Astrocyte of the spinal cord (primary cell): ENCODE measurements at places on chromosomes 2 and 18.
A peak's percentile ranks its signal among the peaks of the same experiment; 100 is the strongest.

DNA sequence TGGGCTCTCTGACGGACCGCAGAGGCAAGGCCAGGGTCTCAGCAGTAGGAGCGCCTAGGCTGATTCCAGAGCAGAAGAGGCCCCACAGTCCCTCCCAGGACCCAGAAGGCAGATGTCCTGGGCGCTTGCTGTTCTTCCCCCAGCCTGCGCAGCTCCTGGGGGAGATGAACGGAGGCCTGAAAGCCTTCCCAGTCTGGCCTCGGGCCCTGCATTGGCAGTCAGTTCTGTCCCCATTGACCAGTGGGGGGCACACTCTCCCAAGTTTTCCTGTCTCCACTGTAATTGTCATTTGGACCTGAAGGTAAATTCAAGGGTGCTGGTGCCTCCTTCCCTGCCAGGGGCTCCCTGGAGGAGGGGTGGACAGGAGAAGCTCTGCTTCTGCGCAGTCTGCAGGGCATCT is 345.7 kb downstream of the CYP26B1 start:
- DNase-seq = peak; percentile 19

DNA sequence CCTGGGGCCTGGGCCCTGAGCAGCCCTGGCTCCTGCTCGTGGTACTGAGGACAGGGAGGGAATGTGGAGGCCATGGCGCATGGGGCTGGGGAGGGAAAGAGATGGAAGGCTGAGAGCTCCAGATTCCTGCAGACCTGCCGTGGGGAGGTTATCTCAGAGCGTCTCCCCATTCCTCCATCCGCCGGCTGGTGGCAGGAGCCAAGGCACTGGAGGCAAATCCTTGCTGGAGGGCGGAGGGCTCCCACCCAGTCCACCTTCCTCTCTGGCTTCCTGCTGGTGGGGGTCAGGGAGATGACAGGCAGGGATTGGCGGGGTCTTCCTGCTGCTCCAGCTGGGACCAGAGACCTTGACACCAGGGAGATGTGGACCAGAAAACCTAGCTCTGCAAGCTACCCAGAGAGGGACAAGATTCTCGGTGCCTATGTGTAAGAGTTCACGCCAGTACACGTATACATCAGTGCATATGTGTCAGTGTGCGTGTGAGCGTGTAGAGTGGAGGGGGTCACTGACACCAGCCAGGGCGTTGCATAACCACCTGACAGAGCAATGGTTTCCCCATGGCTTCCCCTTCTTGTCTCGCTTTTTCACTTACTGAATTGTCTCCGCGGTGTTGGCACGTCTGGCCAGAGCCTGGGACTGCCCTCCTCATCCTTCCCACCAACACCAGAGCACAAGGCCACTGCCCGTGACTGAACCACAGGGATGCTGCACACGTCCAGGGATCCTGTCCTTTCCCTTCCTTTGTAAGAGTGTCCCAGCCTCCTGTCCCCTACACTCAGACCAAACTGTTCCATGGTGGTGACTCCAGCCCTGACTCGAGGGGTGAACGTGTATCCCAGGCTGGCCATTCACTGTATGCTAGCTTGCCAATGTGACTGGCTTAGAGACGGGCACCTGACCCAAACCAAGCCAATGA is 15.8 kb upstream of the SEMA4C start:
- DNase-seq = no peak

- no peak for DNase-seq
Observed at GRCh38 chr2:161388146-161388779, 27.8 kb upstream of the TBR1 start.

DNA sequence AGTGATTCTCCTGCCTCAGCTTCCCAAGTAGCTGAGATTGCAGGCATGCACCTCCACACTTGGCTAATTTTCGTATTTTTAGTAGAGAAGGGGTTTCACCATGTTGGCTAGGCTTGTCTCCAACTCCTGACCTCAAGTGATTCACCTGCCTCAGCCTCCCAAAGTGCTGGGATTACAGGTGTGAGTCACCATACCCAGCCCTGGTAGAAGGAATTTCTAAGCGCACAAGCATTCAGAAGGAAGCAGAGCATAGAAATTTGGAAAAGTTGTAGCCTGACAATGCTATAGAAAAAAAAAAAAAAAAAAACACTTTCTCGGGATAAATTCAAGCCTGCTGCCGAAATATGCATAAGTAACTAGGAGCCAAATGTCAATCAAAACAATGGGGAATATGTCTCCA is 249.4 kb downstream of the GRB14 start:
- no peak for DNase-seq

- DNase-seq = no peak
Observed at GRCh38 chr2:201520201-201520600, 68.7 kb downstream of the STRADB start.

DNA sequence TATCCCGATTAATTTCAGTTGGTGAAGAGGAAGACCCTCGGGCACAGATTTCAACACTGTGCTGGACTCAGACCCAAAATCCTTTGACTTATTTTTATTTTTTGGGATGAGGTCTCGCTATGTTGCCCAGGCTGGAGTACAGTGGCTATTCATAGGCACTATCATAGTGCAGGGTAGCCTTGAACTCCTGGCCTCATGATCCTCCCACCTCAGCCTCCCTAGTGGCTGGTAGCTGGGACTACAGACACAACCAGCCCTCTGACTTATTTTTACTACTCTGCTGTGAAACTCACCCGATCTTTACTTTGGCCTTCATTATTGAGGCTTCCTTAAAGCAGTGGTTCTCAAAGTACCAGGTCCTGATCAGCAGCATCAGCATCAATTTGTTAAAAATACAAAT is 18.2 kb upstream of the ADAM17 start:
- DNase-seq = no peak

GRCh38 chr2:29663268-29663667 is 258.1 kb downstream of the ALK start:
- DNase-seq = peak; percentile 76

DNA sequence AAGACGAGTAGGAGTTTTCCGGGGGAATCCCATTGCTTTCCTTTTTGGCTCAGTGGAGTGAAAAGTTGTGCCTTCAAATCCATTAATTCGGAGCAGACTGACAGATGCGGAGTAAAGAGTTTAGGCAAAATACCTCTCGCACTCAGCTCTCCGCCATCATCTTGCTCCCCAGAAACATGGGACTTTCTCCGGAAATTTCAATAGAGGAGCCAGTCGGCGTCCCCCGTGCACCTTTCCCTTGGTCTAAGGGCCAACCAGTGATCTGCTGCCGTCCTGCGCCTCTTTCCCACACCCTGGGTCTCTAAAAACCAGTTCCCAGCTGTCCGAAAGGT is 318 bp downstream of the TYW5 start:
- no peak for DNase-seq

- DNase-seq = no peak
Observed at GRCh38 chr2:144181001-144181400, 338.9 kb downstream of the ZEB2 start.

- DNase-seq = no peak
Observed at GRCh38 chr2:107809835-107810234, 16.9 kb upstream of the RGPD4 start.

DNA sequence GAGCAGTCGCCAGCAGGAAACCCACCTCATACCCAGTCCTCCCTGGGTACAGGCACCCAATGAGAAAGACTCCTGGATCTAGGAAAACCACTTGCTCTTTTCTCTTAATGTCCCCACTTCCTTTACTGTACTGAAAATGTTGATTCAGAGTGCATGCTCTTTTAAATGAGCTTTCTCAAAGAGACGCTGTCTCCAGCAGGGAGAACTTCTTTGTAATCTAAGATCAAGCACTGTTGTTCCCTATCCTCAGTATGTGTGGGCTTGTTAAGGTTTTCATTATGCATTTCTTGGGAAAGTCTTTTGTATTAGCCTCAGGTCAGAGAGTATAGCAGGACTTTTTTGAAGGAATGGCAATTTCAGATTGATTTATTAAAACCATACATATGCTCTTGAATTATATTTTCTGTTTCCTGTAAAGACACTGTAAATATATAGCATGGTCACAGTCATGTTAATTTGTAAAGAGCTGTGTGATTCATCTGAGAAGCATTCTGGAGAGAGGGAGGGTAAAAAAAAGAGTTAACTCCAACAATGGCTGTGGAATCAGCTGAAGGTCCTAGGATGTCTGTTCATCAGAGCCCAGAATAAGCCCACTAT is 178.1 kb downstream of the MGAT5 start:
- peak; percentile 67 for DNase-seq

GRCh38 chr18:47438001-47438400 is 186.5 kb upstream of the SKOR2 start:
- no peak for DNase-seq
